ENCODE measurements at places on chromosomes 3 and 15.

DNA sequence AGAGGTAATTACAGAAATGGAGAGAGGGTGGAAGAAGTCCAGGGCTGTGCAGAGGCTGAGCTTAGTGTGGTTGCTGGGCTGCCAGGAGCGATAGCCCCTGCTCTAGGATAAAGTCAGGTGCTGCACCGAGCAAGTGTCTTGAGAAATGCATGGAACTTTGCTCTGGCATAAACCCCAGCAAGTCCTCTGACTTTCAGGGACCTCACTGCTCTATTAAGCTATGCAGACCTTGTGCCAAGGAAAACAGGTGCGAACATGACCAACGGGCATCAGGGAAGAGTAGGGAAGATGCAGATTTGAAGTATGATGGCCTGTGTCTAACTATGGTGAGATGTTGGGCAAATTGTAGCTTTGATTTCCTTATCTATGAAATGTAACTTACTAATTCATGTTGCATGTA lies 416.8 kb downstream of the NR2F2 start:
- no peak for DNase-seq

DNA sequence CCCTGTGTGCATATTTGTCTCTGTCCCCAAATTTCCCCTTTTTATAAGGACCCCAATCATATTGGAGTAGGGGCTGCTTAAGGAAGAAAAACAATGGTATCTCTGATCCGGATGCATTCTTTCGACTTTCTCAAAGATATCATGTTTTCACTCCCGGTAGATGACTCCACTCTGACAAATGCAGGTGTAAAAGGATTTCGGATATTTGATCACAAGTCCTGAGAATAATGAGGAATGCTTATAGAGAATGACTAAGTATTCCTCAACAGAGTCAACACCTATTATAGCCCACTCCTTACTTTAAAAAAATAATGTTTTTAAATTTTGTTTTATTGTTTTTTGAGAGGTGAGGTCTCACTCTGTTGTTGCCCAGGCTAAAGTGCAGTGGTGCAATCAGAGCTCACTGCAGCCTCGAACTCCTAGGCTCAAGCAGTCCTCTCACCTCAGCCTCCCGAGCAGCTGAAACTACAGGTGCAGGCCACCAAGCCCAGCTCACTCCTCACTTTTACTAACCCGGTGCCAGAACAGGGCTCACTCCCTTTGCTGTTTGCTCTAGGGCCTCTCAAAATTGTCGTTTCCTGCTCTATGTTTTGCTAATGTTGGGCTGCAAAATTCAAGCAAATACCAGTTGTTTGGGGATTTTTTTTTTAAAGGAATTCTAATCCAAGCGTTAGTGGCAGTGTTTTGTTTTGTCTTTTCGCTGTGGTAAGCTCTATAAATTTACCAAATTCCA lies 24.6 kb downstream of the COL8A1 start:
- DNase-seq = no peak

DNA sequence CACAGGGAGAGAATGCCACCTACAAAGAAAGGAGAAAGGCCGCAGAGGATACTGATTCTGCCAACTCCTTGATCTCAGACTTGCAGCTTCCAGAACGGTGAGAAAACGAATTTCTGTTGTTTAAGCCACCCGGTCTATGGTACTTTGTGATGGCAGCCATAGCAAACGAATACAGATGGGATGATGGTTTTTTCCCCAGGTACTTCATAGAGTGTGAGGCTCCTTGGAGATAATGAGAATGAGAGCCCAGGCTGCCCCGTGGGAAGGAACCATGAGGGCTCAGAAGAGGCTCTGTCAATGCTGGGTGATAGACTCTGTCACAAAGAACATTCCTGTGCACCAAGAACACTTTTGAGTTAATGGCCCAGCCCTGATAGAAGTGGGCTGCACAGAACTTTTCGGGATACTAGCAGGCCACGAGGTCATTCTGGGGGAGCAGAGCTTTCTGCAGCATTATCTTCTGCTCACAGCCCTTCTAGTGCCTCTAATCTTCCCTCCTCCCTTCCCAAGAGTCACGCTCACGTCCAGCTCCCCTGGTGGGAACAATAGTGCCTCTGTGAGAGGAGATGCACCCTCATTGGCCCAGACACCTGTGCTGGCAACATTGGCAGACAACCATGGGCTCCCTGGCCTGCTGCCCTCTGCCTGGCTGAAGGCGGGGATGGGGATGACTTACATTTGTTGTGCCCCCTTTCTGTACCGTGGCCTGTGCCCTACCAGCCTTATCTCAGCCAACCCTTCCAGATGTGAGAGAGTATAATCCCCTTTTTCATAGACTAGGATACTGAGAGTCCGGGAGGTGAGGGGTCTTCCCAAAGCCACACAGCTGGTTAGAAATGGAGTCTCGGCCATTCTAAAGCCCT lies 5.2 kb upstream of the RLBP1 start:
- peak; percentile 83 for DNase-seq

DNA sequence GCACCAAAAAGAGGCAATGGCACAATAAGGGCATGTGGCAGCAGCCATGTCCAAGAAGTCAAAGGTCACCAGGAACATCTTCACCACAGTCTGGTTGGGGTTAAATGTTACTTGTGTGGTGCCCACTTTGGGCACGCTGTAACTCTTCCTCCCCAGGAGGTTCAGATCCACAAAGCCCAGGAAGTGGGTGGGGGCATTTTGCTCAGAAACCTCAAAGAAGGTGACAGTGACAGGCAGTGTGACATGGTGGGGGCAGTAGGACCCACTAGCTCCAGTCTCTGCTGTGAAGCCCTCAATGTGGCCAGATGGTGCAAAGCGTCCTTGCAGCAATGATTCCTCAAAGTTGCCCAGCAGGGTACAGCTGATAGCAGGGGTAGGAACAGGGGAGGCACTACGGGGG lies 5.8 kb downstream of the ZNF80 start:
- DNase-seq = no peak

DNA sequence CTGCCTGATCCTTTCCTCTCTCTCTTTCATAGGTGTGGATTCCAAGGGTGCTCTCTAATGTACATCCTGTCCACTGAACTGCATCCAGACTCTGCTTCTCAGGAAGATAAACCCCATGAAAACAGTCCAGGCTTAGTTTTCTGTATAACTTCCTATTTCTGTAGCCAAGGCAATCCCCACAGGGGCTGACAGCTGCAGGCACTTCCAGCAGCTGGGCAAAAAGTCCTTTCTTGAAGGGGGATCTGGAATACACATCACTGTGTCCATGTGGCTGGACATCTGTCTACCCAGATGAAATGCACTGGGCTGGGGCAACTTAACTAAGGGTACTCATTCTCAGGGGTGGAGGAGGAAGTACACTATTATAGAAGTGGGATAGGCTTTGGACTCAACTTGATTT lies 72.2 kb downstream of the NR1D2 start:
- no peak for DNase-seq

DNA sequence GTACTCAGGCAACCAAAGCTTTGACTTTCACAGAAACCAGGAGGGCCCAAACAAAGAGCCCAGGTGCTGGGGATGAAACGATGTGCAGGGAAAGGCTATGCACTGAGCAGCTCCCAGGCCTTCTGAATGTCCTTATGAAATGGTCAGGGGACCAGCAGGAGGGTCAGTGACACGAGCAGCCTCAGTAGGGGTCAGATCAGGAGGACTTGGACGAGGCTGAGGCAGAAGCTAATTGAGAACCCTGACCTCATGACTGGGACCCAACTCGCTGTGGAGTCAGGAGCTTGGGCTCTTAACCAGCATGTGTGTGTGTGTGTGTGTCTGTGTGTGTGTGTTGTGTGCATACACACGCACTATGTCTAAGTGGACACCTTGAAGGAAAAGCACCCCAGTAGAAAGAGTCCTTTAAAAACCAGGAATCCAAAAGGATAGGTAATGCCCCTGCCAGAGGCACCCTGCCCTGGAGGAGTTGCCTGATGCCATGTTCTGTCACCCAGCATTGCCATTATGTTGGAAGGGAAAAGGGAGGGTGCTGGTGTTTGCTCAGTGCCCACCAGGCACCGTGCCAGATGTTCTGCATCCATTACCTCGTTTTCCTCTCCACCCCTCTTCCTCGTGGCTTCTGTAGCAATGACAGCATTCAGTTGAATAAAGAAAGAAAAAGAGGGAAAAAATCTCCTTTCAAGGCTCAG lies 50.9 kb downstream of the CORO2B start:
- DNase-seq = no peak

- peak; percentile 89 for DNase-seq
Observed at GRCh38 chr3:150737874-150738679, 24.9 kb downstream of the SIAH2 start.

All from hematopoietic multipotent progenitor cell treated with erythropoietin and hydrocortisone succinate and interleukin-3 and kit ligand, for 6 days (in vitro differentiated cells).